Fibroblast of skin of right biceps (primary cell): ENCODE measurements at places on chromosomes 5 and 9.

DNA sequence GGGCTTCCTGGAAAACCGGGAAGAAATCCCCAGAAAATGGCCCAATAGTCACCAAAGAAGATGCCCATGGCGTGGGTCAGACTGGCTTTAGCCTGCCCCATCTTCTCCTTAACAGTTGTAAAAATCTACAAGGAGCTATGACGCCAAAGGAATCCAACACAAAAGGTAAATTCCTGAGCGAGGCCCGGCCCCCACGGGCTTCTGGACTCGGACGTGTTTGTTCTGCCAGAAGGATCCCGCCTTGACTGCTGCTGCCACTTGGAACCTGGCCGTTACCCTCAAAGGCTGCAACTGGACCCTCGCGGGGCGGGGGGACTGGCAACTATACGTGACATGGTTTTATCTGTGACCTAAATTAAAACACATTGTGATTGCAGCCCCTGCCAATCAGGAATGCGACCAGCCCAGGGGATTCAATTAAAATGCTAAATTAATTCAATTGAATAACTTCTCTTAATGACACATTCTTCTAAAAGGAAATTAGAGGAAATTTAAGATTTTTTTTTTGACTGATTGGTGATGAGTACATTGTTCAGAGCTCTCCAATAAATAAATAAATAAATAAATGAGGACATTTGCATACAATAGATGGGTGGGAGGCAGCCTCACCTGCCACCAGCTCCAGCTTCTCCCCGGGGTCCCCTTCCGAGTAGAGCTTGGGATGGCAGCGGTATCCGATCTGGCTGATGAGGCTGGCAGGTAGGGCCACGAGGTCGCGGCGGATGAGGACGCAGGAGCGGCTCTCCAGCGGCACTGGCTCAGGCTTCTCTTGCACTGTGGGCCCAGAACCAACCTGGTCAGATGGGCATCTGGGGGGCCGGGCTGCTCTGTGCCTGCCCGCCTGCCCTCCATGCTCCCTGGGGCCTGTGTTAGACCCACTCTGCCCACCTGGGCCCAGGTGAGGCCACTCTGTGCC is 54.7 kb upstream of the UBAC1 start:
- DNase-seq = no peak

DNA sequence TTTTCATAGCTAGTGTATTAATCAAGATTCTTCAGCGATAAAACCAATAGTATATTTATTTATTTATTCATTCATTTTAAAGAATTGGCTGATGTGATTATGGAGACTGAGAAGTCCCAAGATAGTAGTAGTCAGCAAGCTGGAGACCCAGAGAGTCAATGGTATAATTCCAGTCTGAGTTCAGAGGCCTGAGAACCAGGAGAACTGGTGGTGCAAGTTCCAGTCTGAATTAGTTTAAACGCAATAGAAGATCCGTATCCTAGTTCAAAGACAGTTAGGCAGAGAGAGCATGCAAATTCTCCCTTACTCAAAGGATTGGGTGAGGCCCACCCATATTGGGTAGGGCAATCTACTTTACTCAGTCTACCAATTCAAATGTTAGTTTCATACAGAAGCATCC is 364.2 kb upstream of the RPS23 start:
- DNase-seq = no peak

GRCh38 chr9:93431539-93432105 is 19.9 kb upstream of the FAM120A start:
- no peak for DNase-seq

- peak; percentile 57 for DNase-seq
These were observed 87.7 kb downstream of the ENTREP1 start for GRCh38 chr9:69412741-69413150.

GRCh38 chr9:35923927-35924763 is 14.9 kb downstream of the SPAAR start:
- DNase-seq = peak; percentile 97

DNA sequence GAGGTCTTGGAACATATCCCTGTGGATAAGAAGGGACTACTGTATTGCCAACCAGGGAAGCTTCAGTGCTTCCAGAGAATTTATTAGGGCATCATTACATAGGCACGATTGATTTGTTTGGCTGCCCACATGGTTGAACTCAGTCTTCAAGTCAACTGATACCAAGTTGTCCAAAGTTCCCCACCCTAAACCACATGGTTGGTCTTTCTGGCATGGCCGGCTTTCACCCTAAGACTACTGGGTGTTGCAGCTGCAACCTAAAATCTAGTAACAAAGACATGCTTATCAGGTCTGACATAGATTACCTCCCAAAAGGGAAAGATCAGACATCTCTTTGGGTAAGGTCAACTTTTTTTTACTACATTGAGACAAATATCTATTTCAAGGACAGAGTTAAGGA is 37.0 kb downstream of the FAF2 start:
- no peak for DNase-seq

DNA sequence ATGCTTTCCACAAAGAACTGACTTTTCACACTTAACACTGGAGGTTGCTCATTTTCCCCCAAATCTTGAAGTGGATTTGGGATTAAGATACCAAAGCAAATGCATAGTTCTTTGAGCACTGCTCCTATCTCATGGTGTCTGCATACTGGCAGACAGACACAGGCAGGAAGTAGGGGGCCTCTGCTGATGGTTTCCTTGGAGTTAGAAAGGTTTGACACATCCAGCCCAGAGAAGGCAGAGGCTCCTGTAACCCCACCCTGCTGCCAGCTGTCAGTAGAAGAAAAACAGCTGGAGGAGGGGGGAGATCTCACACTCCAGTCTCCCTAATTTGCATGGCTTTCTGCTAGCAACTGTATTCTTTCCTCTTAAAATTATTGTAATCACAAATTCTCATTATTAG is 44.1 kb downstream of the APTX start:
- DNase-seq = no peak

GRCh38 chr9:38720083-38720745 is at the start of gene FAM240B:
Gene FAM240B (minus strand): TSS chr9:38720133. CDS start chr9:38703999, 16,134 bp downstream.
- DNase-seq = peak; percentile 7

- no peak for DNase-seq
These were observed 164.0 kb downstream of the CCDC192 start for GRCh38 chr5:127867022-127867783.

GRCh38 chr9:135098400-135099105 is 11.1 kb downstream of the OLFM1 start:
- peak; percentile 15 for DNase-seq

DNA sequence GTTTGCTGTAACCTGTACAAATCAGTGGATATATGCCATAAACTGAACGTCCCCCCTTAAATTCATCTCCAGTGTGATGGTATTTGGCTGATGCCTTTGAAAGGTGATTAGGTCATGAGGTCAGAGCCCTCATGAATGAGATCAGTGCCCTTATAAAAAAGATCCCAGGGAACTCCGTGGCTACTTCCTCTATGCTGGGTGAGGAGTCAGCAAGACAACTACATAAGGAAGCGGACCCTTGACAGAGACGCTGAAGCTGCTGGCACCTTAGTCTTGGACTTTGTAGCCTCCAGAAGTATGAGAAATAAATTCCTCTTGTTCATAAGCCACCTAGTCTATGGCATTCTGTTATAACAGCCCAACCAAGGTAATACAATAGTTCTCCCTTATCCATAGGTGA is 215.1 kb upstream of the ZNF608 start:
- no peak for DNase-seq

GRCh38 chr9:23522952-23523351 is 303.1 kb downstream of the ELAVL2 start:
- no peak for DNase-seq

DNA sequence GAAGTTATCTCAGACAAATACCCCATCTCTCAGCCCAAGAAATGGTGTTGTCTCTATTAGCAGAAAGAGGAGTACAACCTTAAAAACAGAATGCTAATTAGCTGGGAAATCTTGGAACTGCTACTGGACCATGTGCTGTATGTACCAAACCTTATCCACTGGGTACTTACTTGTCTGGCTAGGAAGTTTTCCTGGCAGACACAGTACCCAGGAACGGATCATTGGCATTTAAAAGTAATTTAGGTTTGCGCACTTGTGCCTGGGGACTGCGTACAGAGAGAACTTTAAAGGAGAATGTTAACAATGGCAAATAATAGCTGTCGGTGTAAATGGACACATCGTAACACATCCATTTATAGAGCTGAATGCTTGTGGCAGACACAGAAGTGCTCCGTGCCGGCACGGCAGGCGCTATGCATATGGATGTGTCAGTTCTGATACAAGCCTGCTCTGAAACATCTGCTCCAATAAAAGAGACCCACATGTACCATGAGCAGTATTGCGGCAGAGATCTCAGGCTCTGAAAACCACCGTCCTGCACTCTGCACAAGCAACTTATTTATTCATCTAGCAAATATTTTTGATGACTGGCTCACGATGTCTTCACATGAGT is 290.6 kb upstream of the PANK3 start:
- peak; percentile 69 for DNase-seq

DNA sequence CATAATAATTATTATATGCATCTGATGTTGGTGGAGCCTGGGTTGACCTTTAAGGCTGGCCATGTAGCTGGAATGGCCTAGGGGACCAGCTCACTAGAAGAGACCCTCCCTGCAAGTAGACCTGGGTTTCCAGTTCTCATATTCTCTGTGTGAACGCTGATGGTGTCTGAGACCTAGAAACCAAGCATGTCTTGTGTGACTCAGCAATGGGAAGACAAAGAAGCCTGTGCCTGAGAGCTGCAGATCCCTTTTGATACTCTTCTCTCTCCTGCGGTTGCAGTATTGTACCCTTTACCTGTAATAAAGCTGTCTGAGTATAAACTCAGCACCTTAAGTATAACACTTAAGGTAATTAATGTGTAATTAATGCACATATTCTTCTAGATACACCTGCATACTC is 22.2 kb downstream of the C9orf152 start:
- DNase-seq = no peak

- peak; percentile 36 for DNase-seq
These were observed 66.8 kb downstream of the ARL15 start for GRCh38 chr5:54243483-54244080.

DNA sequence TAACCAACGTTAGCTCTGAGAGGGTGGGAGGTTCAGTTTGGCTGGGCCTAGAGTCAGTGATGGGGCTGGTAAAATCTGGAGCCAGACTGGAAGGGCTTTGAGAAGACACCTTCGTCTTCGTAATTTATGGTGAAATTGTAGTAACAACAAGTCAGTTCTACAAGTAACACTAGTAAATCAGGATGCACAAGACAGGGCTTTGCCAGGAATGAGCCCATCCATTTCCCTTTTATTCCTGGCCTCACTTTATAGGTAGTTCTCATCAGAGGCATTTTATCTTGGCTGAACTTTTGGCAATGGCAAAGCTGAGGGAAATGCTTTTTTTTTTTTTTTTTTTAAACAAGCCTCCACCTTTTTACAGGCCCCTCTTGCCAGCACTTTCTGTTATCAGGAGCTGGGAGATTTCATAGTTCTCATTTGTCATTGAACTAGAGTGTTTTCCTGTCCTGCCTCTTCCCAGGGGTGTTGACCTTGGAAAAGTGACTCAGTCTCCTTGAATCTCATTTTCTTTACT is 110.5 kb upstream of the KLF4 start:
- no peak for DNase-seq

DNA sequence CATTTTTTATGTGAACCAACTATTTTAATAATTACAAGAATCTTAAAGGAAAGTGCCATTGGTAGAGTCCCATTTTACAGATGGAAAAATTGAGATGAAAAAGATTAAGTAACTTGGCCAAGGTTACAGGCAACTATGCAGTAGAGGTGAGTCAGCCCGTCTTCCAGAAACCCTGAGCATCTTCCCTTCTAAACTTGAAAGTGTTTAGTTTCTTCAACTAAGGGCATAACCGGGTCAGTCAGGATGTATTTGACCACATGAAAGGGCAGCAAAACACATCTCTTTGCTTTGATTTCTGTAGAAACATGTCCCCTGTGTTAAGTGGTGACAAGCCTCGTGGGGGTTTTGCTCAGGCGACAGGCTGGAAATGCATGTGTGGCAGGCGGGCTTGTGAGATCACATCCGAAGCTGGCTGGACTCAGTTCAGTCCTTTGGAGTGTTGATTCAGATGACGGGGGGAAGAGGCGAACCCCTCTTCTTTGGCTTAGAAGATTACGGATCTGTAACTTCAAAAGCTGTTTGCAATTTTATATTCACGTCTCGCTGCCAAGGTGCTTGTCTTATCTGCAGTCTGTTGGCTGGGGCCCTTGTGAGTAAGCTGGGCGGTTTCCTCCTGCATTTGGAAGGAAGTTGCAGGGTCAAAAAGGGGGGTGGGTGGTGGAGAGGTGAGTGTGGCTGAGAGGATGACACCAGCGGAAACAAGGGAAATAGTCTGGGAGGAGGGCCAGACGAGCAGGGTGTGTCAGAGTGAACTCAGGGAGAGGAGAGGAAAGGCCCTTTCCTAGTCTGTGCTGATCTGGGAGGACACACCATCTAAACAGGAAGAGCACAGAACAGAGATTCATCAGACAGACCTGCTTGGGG is 78.9 kb upstream of the RPS23 start:
- DNase-seq = peak; percentile 95

DNA sequence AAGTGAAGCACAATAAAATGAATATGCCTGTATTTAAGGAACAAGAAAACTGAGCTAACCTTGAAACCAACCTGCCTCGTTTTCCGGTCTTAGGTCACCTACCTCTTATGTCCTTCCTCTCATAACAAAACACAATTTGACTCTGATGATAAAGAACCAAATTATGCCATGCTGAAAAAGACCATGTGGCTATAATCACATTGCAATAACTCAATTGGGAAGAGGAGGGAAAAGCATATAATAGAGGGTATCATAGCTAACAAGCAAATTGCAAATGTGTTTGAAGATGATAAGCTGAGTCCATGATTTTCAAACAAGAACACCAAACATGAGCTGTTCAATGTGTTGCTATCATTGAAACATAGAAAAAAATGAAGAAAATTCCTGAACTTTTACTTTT is 260.8 kb downstream of the PLK2 start:
- no peak for DNase-seq

- no peak for DNase-seq
These were observed 78.4 kb downstream of the TMEM161B start for GRCh38 chr5:88190106-88190834.

DNA sequence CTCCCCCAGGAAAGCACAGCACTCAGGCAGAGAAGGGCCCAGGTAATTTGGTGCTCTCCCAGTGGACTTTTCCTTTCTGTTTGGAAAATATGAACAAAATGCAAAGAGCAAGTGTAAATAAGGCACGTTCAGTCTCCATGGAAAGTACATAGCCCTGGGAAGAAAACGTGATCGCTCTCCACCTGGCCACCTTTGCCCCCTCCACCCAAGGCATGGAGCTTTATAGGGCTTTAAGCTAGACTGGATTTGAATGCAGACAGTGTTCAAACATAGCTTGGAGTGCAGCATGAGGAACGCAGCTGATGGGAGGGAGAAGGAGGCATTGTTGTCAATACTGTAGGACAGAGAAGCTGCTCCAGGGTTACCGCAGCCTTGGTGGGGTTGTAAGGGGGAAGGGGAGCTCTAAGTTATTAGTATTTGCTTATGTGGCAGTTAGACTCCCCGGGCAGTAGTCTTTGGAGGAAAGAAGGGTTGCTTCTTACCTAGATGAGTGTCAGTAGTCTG is 500.2 kb downstream of the SPOCK1 start:
- DNase-seq = no peak
